Left ventricle myocardium superior (tissue), 1 donor: ENCODE measurements at places on chromosomes 5 and 9. TPM values are rescaled to one million over a fixed set of nuclear protein-coding genes. Genes with fewer than 3 reads are reported as not detected.
A peak's percentile ranks its signal among the peaks of the same experiment; 100 is the strongest.

- DNase-seq: peak; percentile 89
These were observed 48.9 kb downstream of the CXXC5 start for GRCh38 chr5:139696894-139697658.

Gene HRH2
- 58.0 TPM for total RNA-seq

GRCh38 chr5:41856644-41857491 lies 13.4 kb downstream of the OXCT1 start:
- no peak for DNase-seq

Gene ZNF883
- 4.3 TPM for total RNA-seq

Gene HMCN2
- 7.3 TPM for total RNA-seq

- no peak for DNase-seq
These were observed 1226.6 kb upstream of the C9orf72 start for GRCh38 chr9:28799876-28800275.
